Iris pigment epithelial cell (primary cell): ENCODE measurements at places on chromosomes 2 and 18.

- DNase-seq: peak; percentile 59
Observed at GRCh38 chr2:237754182-237754581, 44.4 kb upstream of the RBM44 start.

- peak; percentile 90 for DNase-seq
Observed at GRCh38 chr2:162233197-162233596, 10.0 kb downstream of the FAP start.

DNA sequence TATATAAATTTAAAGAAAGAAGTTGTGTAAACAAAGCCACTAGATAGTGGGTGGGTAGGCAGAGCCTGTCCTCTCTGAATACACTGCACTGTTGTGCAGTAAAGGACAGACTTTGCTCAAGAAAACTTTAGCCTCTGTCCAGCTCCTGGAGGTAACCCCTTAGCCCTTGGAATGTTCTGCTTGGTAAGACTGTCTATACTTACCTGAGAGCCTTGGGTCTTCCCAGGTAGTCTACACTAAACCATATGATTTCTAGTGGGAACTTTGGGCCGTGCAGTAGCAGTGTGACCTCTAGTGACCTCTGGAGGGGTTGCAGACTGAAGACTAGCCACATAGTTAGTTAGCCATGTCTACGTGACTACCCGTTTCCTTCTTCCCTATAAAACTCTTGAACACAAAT lies 678.3 kb upstream of the NRXN1 start:
- DNase-seq: no peak

DNA sequence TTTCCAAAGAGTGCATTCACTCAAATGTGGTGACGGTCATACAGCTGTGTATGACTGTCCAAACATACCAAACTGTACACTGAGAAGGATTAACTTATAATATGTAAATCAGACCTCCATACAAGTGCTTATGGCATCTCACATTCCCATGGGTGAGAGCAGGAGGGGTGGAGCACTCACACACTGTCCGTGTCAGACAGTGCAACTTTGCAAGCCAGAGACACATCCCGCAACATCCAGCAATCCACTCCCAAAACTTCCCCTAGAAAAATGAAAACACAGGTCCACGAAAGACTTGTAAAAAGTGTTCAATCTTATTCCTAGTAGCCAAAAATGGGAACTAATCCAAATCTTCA lies 36.4 kb downstream of the FAM168B start:
- no peak for DNase-seq

DNA sequence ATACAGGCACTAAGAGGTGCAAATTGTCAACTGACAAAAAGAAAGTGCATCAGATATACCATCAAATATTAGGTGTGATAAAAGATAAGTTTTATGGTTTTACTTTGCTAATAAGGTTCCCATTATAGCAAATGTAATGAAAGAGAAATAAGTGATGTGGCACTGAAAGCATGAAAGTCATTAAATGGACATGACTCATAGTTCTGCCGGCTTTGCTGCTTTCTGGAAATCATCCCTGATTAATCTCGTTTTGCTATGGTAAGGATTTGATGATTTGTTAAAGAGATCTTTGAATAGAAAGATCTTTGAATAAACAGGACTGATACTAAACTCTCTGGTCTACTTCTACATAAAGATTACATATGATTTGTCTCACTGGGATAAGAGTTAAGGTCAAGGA lies 72.7 kb downstream of the CLIP4 start:
- DNase-seq: peak; percentile 62

DNA sequence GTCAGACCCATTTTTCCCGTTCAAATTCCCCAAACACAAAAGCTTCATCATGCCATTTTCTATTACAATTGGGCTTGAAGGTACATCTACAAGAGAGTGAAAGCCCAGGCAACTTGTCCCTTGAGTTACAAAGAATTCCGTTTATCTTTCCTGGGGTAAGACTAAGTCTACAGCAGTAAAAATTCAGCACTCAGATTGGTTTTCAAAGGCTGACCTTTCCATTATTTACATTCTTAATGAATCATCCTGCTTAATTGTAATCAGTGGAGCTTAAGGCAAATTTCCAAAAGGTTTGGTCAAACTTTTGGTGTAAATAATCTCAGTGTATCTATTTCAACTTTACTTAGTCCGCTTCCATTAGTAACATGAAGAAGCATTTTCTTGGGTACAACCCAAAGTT lies 33.4 kb upstream of the ST3GAL5 start:
- DNase-seq: no peak

GRCh38 chr2:25334482-25334881 lies 7.2 kb downstream of the DNMT3A start:
- DNase-seq: no peak

- DNase-seq: no peak
Observed at GRCh38 chr18:61064911-61065310, 268.3 kb upstream of the CDH20 start.

DNA sequence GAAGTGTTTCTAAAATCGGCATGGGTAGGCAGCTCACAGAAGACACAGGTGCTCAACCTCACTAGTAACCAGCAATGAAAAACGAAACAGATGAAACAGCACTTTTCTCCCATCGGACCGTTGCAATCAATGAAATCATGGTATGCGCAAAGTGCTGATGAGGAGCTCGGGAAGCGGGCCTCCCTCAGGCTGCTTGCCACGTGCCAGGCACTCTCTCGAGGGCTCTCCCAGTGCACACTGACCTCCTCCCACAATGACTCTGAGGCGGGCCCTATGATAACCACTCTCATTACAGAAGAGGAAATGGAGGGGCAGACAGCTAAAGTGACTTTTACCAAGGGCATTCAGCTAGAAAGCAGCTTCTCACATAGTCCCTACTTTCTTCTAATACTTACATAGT lies 3.8 kb upstream of the ANKRD23 start:
- no peak for DNase-seq

- DNase-seq: no peak
Observed at GRCh38 chr2:96907115-96908041, 37.5 kb upstream of the SEMA4C start.

DNA sequence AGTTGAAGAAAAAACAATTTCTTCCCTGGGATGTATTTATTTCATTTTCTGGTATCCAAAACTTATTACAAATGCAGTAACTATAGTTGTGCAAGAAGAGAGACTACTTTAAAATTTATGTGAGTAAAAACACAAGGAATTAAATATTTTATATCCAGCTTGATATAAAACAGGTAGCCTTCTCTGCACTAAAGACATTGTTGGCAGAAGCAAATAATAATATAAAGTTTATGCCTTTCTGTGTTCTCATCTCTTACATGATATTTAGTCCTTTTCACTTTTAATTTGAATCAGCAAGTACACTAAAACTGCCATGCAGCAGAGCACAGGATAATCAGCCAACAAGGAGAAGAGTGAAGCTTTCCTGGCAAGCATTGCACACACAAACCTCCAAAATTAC lies 352.7 kb downstream of the ARL6IP6 start:
- DNase-seq: no peak

DNA sequence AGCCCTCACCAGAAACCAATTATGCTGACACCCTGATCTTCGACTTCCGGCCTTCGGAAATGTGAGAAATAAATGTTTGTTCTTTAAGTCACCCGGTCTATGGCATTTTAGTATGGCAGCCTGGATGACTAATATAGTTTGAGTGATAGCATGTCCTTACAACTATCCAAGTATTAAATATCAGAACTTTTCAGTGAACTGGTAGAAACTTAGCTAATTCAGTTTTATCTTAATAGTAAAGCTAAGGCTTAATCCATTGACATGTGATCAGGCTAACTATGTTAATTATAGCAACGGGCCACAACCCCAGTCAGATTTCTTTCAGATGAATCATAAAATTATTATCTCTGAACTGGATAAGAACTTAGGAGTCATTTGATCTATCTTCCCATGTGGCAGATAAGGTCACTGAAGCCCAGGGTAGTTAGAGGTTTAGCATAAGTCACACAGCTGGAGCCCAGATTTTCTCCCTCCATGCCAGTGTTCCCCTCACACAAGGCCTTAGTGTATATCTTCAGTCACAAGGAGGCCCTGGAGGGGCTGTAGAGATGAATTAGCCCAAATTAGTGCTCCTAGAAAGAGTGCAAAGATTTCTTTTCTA lies 40.7 kb upstream of the UPP2 start:
- DNase-seq: peak; percentile 58
